Left lung (tissue), 14 donors: ENCODE measurements at places on chromosomes 6 and 20. TPM values are rescaled to one million over a fixed set of nuclear protein-coding genes. Genes with fewer than 3 reads are reported as not detected.

DNA sequence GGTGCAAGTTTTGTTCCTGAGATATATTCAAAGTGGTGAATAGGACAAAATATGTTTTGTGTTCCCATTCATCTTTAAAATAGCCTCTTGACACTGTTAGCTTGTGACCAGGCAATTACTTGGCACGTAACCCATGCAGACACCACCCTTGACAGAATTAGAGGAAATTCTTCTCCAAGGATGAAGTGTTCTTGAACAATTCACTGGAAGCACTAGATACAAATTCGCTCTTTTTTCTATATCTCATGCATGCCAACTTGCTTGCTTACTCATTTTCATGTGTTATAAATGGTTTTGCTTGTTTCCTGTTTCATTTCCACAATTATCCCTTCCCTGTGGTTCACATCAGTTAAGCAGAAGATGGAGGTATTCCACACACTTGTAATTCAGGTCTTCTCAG lies 105.2 kb upstream of the MAN1A1 start:
- peaks cover 1% of the 10 kb centered on the region for H3K4me1 ChIP-seq
- H3K4me3 ChIP-seq, result no peak overlapping the region
- no peaks in the 10 kb centered on the region for H3K36me3 ChIP-seq
- DNase-seq, result no peak

- H3K27me3 ChIP-seq, result no peaks in the 10 kb centered on the region
- no peak for DNase-seq
- no peaks in the 10 kb centered on the region for H3K36me3 ChIP-seq
- no peak overlapping the region for H3K4me3 ChIP-seq
- H3K27ac ChIP-seq, result no peak overlapping the region
- H3K4me1 ChIP-seq, result no peaks in the 10 kb centered on the region
Measured at GRCh38 chr6:104013312-104013971, 846.3 kb downstream of the HACE1 start.

DNA sequence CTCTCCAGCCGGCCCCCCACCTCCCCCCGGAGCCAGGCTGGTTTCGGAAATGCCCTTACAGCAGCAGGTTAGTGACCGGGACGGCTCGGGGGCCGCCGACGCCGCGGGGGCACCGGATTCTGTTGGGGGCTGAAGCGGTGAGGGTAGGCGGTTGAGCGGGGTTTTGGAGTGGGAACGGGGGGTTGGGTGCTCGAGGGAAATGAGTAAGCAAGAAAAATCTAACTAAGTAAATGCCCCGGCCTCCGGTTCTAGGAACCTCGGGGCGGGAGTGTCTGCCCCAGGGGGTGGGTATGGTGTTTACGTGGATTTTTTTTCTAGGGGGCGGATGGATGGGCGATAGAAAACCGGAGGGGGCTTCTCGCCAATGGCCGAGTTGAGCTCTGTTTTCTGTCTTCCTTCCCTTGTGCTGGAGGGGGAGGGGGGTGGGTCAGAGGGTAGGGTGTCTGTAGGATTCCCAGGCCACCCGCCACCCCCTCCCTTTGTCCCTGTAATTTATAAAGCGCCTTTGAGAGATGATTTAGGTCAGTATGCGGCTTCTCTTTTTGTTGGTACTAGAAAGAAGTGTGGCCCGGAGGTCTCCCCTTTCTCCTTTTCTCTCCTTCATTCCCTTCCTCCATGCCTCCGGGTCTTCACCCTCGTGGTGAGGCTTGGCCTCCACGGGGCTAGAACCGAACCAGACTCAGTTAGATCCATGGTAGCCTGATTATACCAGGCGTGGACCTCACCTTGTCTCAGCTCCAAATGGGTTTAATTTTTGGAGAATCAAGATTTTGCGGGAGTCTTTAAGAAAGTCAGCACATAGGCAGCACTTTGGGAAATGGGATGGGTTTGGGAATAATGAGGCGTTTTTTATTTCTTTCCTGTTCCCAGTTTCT lies 2.3 kb downstream of the E2F3 start:
- H3K27me3 ChIP-seq, result no peaks in the 10 kb centered on the region
- peak; percentile 64 for DNase-seq
- H3K27ac ChIP-seq, result peak overlapping the region; percentile 91

DNA sequence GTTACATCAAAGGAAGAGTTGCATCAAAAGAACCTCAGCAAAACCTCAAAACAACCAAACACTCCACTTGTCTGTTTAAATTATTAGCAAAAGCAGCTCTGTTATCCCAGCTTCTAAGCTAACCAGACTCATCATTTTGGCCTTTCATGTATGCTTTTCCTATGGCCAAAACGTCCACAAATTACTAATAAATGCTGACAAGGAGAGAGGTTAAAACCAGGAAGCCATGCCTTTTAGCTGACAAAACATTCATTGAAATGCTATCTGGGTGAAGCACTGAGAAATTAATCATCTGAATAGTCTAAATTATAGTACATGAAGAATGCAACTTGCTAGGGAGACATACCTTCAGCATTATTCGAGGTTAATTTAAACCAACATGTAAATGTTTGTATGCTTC lies 80.6 kb downstream of the LAMA2 start:
- no peaks in the 10 kb centered on the region for H3K4me1 ChIP-seq
- DNase-seq, result no peak
- no peaks in the 10 kb centered on the region for H3K27me3 ChIP-seq
- H3K4me3 ChIP-seq, result no peak overlapping the region

- no peaks in the 10 kb centered on the region for H3K36me3 ChIP-seq
- no peaks in the 10 kb centered on the region for H3K27me3 ChIP-seq
- no peaks in the 10 kb centered on the region for H3K4me1 ChIP-seq
- no peak overlapping the region for H3K27ac ChIP-seq
- no peak for DNase-seq
Measured at GRCh38 chr6:90336388-90336947, 39.8 kb upstream of the BACH2 start.

DNA sequence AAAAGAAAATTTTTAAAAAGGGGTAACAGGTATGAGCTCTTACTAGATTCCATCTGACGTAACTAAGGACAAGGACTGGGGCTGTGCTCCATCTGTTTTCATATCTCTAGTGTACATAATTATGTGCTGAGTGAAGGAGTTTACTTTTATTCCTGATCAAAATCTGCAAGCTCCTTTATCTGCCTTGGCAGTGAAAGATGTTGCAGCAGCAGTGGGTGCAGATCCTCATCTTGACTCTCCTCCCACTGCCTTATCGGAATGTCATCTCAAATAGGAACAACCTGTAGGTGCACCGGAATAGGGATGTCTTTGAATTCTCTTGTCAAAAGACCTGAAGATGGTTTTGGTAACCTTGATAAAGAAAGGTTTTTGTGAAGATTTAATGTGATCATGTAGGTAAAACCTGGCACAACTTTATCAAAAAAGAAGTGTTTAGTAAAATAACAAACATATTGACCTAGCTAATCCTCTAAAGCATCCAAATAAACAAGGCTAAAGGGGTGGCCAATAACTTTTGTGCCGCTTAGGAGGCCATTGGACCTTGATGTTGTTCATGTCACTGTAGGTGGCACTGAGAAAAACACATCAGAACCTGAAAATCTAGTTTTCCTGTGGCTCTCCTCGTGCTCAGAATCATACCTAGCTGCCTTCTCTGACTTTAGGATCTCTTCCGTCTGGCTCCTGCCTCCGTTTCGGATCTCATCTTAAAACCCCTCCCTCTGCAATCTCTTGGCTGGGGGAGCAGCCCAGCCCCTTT lies 19.0 kb upstream of the SLC16A10 start:
- no peaks in the 10 kb centered on the region for H3K27me3 ChIP-seq
- H3K4me3 ChIP-seq, result no peak overlapping the region
- H3K27ac ChIP-seq, result no peak overlapping the region
- DNase-seq, result no peak

DNA sequence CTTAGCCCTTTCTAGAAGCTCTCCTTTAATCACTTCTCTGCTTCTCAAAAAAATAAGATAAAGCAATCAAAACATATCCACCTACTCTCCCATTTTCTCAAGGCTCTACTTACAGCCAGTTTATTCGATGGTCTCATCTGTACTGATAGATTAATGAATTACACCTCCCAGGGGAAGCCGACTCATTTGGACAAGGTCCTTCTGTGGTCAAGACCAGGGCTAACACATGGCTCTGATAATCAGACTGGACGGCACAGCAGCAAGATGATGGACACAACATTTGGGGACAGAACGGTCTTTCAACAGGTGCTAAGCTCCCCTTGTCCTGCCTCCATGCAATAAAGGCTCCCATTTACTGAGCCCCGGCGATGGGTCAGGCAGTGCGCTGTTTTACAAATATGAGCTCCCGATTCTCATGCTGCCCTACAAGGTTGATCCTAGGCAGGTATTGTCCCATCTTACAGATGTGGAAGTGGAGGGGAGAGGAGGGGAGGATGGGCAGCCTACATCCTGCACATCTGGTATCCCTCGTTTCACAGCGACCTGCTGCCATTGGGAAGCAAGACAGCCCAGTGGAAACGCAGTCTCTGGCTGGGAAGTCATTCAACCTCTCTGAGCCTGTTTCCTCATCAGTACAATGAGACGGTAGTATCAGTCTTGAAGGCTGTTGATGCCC lies 15.7 kb downstream of the CPNE5 start:
- peaks cover 5% of the 10 kb centered on the region for H3K4me1 ChIP-seq
- no peaks in the 10 kb centered on the region for H3K36me3 ChIP-seq
- no peak overlapping the region for H3K27ac ChIP-seq
- no peak overlapping the region for H3K4me3 ChIP-seq

DNA sequence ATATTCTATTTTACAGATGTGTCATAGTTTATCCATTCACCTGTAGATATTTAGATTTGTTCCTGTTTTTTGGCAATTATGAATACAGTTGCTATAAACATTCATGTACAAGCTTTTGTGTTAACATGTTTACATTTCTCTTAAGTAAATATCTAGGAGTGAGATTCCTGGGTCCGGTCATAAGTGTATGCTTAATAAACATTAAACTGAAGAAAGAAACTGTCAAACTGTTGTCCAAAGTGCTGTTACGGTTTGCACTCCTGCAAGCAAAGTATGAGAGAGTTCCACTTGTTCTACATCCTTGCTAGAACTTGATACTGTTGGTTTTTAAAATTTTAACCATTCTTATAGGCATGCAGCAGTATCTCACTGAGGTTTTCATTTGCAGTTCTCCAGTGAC lies 138.6 kb downstream of the RALGAPA2 start:
- no peak overlapping the region for H3K4me3 ChIP-seq
- no peak for DNase-seq
- H3K27ac ChIP-seq, result no peak overlapping the region
- H3K27me3 ChIP-seq, result no peaks in the 10 kb centered on the region
- H3K36me3 ChIP-seq, result no peaks in the 10 kb centered on the region

DNA sequence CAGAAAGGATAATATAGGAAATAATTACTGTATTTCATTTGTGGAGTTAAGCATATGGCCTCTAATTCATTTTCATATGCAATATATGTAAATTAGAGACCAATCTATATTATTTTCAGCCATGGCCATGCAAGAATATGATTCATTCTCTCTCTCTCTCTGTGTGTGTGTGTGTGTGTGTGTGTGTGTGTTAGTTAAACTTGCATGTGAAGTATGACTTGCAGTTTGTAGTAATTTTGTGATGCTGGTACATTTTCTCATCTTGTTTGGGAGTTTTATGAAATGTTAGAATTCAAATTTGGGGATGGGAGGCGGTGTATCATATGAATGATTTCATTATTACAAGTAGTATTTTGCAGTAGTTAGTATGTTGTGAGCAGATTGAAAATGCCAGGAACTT lies 74.8 kb downstream of the JARID2 start:
- no peak for DNase-seq
- H3K27ac ChIP-seq, result no peak overlapping the region
- H3K4me3 ChIP-seq, result no peak overlapping the region
- peaks cover 49% of the 10 kb centered on the region for H3K4me1 ChIP-seq

DNA sequence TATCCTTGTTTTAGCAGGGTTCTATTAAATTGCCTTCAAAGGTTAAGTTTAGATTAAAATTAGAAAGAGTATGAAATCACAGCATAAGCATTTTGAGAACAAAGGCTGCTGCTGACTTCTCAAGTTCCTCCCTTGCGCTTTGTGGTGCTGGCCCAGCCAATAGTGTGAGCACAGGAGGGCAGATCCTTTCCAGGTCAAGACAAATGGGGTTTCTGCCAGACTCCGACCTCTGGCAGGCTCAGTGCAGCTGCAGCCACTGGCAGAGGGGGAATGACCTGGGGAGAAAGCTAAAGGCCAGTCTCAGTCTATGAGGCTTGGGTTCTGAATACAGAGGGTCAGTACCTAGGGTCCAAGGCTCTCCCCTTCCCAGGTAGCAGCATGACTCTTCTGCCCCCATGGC lies 27.0 kb downstream of the CLIC5 start:
- H3K36me3 ChIP-seq, result no peaks in the 10 kb centered on the region
- no peak overlapping the region for H3K4me3 ChIP-seq
- H3K4me1 ChIP-seq, result no peaks in the 10 kb centered on the region
- DNase-seq, result no peak

- H3K27ac ChIP-seq, result no peak overlapping the region
- H3K27me3 ChIP-seq, result peaks cover 23% of the 10 kb centered on the region
- DNase-seq, result no peak
Measured at GRCh38 chr6:168641446-168641845, 200.5 kb downstream of the SMOC2 start.

DNA sequence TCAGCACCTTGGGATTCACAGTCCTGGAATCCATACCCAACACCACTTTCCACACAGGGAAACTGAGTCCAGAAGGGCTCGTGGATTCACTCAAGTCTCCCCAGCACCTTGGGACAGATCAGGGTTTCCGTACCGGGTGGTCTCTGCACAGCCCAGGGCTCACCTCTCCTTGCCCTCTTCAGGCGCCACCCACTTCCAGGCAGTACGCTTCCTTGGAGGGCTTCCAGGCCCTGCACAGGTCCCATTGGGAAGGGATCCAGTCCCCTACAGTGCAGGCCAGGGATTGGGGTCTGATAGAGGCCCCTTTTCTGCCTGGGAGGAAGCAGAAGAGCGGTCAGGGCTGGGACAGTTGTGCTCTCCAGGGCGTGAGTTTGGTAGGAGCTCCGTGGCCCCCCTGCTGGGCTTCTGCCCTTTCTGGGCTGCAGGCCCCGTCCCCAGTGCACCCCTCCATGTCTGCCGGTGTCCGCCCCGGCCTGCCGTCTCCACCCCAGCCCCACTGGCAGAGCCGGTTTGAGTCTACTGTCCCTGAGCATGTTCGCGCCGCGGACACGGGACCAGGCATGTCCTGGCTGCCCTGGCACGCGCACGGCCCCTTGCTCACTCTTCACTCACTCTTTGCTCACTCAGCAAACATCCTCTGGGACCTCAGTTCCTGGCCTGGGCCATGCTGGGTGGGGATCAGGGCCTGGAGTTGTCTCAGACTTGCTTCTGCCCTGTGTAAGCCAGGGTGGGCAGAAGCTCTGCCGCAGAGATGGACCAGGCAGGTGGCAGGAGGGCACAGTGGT lies 12.6 kb downstream of the SRC start:
- H3K4me3 ChIP-seq, result no peak overlapping the region
- H3K4me1 ChIP-seq, result peaks cover 8% of the 10 kb centered on the region
- no peaks in the 10 kb centered on the region for H3K36me3 ChIP-seq
- H3K27me3 ChIP-seq, result no peaks in the 10 kb centered on the region
- no peak for DNase-seq

DNA sequence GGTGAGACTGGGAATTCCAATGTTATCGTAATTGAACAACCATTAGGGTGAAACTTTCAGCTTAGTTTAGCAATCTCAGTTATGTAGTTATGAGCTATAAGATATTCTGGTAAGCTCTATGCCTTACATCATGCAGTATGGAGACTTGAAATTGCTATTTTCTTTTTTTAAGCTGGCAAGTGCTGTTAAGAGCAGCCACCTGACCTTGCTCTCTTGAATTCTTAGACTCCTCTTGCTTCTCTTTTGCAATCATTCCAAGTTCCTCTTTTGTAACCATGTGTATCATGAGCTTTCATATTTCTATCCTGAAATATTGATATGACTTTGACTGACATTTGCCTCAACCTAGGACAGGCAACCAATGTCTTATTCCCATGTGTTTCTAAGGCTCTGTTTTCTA lies 446.3 kb upstream of the SLC35B3 start:
- no peak overlapping the region for H3K4me3 ChIP-seq
- no peak for DNase-seq
- no peaks in the 10 kb centered on the region for H3K4me1 ChIP-seq
- no peak overlapping the region for H3K27ac ChIP-seq

The NKX2-2 gene
- 0.24 TPM for polyA plus RNA-seq

The ANKRD66 gene
- polyA plus RNA-seq, result 2.3 TPM
